Psoas muscle (tissue), 8 donors: ENCODE measurements at places on chromosomes 6 and 20. TPM values are rescaled to one million over a fixed set of nuclear protein-coding genes. Genes with fewer than 3 reads are reported as not detected.
A peak's percentile ranks its signal among the peaks of the same experiment; 100 is the strongest.

DNA sequence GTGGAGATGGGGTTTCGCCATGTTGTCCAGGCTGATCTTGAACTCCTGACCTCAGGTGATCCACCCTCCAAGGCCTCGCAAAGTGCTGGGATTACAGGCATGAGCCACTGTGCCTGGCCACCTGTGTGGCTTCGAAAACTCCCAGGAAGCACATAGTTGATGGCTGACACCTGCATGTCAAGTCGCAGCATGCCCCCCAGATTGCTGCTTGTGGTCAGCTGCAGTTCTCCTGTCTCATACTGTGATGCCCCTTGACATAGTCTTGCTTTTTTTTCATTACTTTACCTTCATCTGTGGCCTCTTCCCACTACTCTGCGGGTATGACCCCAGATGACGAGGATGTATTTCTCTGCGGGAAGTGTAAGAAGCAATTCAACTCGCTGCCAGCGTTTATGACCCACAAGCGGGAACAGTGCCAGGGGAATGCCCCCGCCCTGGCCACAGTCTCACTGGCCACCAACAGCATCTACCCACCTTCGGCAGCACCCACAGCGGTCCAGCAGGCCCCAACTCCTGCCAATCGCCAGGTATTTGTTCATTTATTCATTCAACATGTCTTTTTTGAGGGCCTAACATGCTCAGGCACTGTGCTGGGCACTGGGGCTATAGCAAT, 13.1 kb downstream of the ZNF341 start:
- H3K27me3 ChIP-seq: no peaks in the 10 kb centered on the region
- H3K36me3 ChIP-seq: peaks cover 3% of the 10 kb centered on the region
- H3K4me1 ChIP-seq: no peaks in the 10 kb centered on the region
- no peak overlapping the region for H3K27ac ChIP-seq
- DNase-seq: no peak

- peaks cover 3% of the 10 kb centered on the region for H3K4me1 ChIP-seq
- H3K36me3 ChIP-seq: no peaks in the 10 kb centered on the region
- H3K4me3 ChIP-seq: no peak overlapping the region
- DNase-seq: no peak
Measured at GRCh38 chr6:20605581-20605980, 71.3 kb downstream of the CDKAL1 start.

SIM1 gene
- total RNA-seq: 9.6 TPM

- no peaks in the 10 kb centered on the region for H3K27me3 ChIP-seq
- H3K4me1 ChIP-seq: peaks cover 13% of the 10 kb centered on the region
- no peak for DNase-seq
- H3K36me3 ChIP-seq: no peaks in the 10 kb centered on the region
- H3K4me3 ChIP-seq: no peak overlapping the region
- no peak overlapping the region for H3K27ac ChIP-seq
Measured at GRCh38 chr6:14717307-14717706, 528.6 kb upstream of the JARID2 start.

DNA sequence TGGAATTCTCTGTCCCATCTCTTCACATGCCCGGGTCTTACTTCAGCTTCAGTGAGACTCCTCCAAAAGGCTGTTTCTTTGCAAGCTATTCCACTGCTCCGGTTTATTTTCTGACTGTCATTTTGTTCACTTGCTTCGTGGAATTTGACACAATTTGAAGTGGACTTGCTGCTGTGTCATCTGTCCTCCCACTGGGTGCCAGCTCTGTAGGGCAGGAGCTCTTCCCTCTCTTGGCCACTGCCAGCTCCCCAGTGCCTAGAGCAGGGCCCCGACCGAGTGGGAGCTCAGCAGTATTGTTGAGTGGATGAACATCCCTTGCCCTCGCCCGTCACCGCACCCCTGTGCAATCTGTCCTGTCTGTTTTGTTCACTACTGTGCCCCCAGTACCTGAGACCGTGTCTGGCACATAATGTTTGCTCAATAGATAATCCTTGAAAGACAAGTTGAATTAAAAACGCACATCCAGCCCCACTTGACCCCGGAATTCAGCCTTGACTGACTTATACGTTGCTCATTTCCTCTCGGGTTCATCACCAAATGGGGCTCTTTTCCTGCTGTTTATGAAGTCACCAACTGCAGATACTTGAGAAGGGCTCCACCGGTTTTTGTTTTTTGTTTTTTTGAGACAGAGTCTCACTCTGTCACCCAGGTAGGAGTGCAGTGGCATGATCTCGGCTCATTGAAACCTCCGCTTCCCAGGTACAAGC, 170.3 kb upstream of the KCNG1 start:
- peaks cover 10% of the 10 kb centered on the region for H3K27me3 ChIP-seq
- no peak for DNase-seq
- no peak overlapping the region for H3K4me3 ChIP-seq
- H3K4me1 ChIP-seq: no peaks in the 10 kb centered on the region
- no peaks in the 10 kb centered on the region for H3K36me3 ChIP-seq

NRSN1 gene
- total RNA-seq: not detected

SYNJ2 gene
- 2.6 TPM for total RNA-seq

GRCh38 chr6:120652506-120652905, 681.8 kb downstream of the TBC1D32 start:
- no peaks in the 10 kb centered on the region for H3K27me3 ChIP-seq
- H3K27ac ChIP-seq: no peak overlapping the region
- no peak overlapping the region for H3K4me3 ChIP-seq
- no peak for DNase-seq

- no peak for DNase-seq
- H3K4me3 ChIP-seq: no peak overlapping the region
- no peaks in the 10 kb centered on the region for H3K4me1 ChIP-seq
- peaks cover 2% of the 10 kb centered on the region for H3K27me3 ChIP-seq
- H3K27ac ChIP-seq: no peak overlapping the region
Measured at GRCh38 chr20:46802722-46803121, 91.9 kb upstream of the EYA2 start.

KCNG1 gene
- not detected for total RNA-seq

- no peak overlapping the region for H3K4me3 ChIP-seq
- H3K27ac ChIP-seq: no peak overlapping the region
- H3K27me3 ChIP-seq: no peaks in the 10 kb centered on the region
- no peak for DNase-seq
Measured at GRCh38 chr6:133956416-133957049, 3.5 kb downstream of the TBPL1 start.

LY6G6F gene
- not detected for total RNA-seq

DNA sequence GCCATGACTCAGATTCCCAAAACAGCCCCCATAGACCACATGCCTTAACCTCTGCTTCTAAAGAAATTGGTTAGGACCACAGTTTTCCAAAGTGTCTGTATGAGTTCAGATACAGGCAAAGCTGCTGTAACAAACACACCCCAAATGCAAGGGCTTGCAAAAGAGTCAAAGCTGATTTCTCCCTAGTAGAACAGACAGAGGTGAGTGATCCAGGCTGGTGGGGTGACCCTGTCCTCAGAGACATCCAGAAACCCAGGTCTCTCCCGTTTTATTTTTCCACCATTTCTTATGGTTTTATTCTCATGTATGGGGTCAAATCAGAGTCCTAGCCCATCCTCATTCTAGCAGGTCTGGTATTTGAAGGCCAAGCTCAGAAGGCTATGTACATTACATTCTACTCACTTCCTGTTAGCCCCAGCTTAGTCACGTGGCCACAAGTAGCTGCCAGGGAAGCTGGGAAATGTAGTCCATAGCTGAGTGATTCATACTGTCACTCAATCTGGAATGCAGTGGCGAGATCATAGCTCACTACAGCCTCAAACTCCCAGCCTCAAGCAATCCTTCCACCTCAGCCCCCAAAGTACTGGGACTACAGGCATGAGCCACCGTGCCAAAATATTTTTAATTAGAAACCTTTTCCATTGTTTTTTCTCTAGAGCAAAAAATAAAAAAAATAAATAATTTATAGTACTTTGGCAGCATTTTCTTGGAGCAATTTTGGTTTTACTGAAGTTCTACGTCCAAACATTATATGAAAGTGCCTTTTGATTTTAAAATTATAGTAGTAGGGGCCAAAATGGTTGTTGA, 175.2 kb downstream of the ZMYND8 start:
- H3K4me1 ChIP-seq: no peaks in the 10 kb centered on the region
- no peak for DNase-seq
- no peaks in the 10 kb centered on the region for H3K27me3 ChIP-seq
- H3K36me3 ChIP-seq: no peaks in the 10 kb centered on the region
- H3K27ac ChIP-seq: no peak overlapping the region
- no peak overlapping the region for H3K4me3 ChIP-seq

GRCh38 chr6:169858935-169859351, 107.5 kb downstream of the ERMARD start:
- no peak overlapping the region for H3K4me3 ChIP-seq
- H3K36me3 ChIP-seq: no peaks in the 10 kb centered on the region
- no peaks in the 10 kb centered on the region for H3K27me3 ChIP-seq

BPIFB1 gene
- total RNA-seq: not detected

- H3K27ac ChIP-seq: no peak overlapping the region
- H3K27me3 ChIP-seq: no peaks in the 10 kb centered on the region
- H3K4me1 ChIP-seq: peaks cover 10% of the 10 kb centered on the region
- peak overlapping the region; percentile 37 for H3K4me3 ChIP-seq
- H3K36me3 ChIP-seq: no peaks in the 10 kb centered on the region
- DNase-seq: peak; percentile 54
Measured at GRCh38 chr6:136784910-136785746, 7.1 kb downstream of the MAP3K5 start.

- no peaks in the 10 kb centered on the region for H3K27me3 ChIP-seq
- peak overlapping the region; percentile 64 for H3K27ac ChIP-seq
- no peak overlapping the region for H3K4me3 ChIP-seq
- peaks cover 8% of the 10 kb centered on the region for H3K36me3 ChIP-seq
Measured at GRCh38 chr6:4941782-4942672, 61.8 kb downstream of the RPP40 start.

CGA gene
- not detected for total RNA-seq

GRCh38 chr6:108587258-108588059, 26.7 kb downstream of the FOXO3 start:
- no peaks in the 10 kb centered on the region for H3K27me3 ChIP-seq
- DNase-seq: no peak
- H3K4me3 ChIP-seq: peak overlapping the region; percentile 31
- no peaks in the 10 kb centered on the region for H3K36me3 ChIP-seq
- H3K27ac ChIP-seq: peak overlapping the region; percentile 82
